ENCODE measurements at places on chromosomes 16 and 17. TPM values are rescaled to one million over a fixed set of nuclear protein-coding genes. Genes with fewer than 3 reads are reported as not detected.

Gene ADCY7
- 10.5 TPM for total RNA-seq

Gene SLC16A13
- 4.7 TPM for total RNA-seq

Gene PLLP
- total RNA-seq = 2.1 TPM

Gene CACNG5
- 3.3 TPM for total RNA-seq

Gene ZPBP2
- not detected for total RNA-seq

Gene SRCIN1
- 1.3 TPM for total RNA-seq

Gene CDH5
- total RNA-seq = not detected

- no peaks in the 10 kb centered on the region for H3K36me3 ChIP-seq
- peak; percentile 19 for DNase-seq
- H3K4me3 ChIP-seq = no peak overlapping the region
- no peak overlapping the region for H3K27ac ChIP-seq
- H3K27me3 ChIP-seq = no peaks in the 10 kb centered on the region
Measured at GRCh38 chr16:7440886-7441400, 108.3 kb downstream of the RBFOX1 start.

- no peaks in the 10 kb centered on the region for H3K36me3 ChIP-seq
- no peak for DNase-seq
- no peaks in the 10 kb centered on the region for H3K4me1 ChIP-seq
- no peak overlapping the region for H3K4me3 ChIP-seq
- H3K27ac ChIP-seq = no peak overlapping the region
- no peaks in the 10 kb centered on the region for H3K27me3 ChIP-seq
Measured at GRCh38 chr17:19718041-19718612, 1.7 kb upstream of the SLC47A2 start.

DNA sequence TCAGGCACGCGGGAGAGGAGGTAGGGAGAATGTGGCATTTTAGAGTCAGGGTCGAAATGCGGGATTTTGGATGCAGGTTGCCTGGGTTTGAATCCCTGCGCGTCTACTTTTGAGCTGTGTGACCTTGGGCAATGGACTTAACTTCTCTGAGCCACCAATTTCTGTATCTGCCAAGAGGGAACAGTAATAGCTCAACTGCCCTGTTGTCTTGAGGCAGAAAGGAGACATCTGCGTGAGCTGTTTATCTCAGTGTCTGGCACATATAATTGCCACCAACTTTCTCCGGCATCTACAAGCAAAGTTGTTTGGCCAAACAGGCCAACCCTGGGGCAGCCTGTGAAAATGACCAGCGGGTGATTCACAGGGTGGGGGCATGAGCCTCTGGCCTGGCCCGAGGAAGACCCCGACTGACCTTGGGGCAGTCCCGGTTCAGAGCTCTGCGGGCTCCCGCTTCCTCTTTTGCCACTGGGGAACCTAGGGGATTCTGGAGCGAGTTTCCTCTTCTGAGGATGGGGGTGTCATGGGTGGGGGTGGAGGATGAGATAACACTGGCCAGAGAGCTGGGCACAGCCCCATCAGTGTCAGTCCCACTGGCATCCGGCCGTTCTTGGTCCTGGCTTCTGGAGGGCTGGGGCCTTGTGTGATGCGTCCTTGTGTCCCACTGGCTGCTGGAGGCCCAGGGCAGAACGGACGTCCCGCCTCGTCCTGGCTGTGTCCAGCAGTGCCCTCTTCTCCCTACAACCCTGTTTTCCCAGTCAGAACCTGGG, 1.3 kb downstream of the SNN start:
- no peaks in the 10 kb centered on the region for H3K36me3 ChIP-seq
- H3K27ac ChIP-seq = no peak overlapping the region
- H3K27me3 ChIP-seq = 0 out of 2 replicates have a peak, but pooled peaks cover 3% of the 10 kb centered on the region
- DNase-seq = peak; percentile 25
- H3K4me1 ChIP-seq = peaks cover 29% of the 10 kb centered on the region

DNA sequence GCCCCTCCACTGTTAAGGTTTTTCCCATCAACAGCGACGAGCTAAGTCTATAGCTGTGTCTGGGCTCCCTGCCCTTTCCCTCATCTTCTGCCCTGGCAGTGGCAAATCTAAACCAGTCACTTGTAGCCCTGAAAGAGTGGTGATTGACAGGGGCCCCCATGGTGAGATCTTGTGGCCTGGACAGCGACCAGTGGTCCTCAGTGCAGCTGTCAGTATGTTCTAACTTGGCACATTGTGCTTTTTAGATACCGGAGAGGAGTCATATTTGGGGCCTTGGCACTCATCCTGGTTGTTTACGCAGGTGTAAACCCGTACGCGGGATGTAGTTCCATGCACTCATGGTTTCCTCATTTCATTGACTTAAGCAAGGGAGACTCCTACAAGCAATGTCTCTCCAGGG, 57.5 kb upstream of the ARHGAP44 start:
- H3K27me3 ChIP-seq = no peaks in the 10 kb centered on the region
- no peak overlapping the region for H3K27ac ChIP-seq
- H3K4me1 ChIP-seq = peaks cover 5% of the 10 kb centered on the region
- no peak for DNase-seq

DNA sequence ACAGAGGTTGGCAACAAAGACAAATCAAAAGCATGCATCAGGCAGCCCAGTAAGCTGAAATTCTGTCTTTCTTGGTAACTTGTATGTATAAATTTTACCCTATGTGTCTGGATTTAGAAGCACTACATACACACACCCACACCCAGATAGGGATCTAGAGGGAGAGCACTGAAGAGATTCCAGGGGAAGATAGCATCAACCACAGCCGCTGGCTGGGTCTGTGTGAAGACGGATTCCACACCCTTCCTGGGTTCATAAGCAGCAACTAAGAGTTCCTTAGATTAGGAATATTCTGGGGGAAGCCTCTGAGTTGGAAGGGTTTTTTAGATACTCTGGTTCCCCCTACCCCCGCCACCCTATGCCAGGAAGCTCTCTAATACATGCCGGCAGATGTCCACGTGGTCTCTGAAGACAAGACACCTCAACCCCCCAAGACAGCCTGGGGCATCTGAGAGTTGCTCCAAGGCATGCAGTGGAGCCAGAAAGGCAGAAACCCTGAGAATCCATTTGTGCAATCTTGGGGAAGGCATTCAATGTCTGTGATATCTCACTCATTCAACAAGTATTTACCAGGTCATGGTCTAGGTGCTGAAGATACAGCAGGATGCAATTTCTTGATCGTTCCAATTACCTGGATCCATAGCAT, 86.4 kb downstream of the NOG start:
- no peak overlapping the region for H3K4me3 ChIP-seq
- peaks cover 57% of the 10 kb centered on the region for H3K27me3 ChIP-seq
- no peaks in the 10 kb centered on the region for H3K4me1 ChIP-seq
- no peak overlapping the region for H3K27ac ChIP-seq

DNA sequence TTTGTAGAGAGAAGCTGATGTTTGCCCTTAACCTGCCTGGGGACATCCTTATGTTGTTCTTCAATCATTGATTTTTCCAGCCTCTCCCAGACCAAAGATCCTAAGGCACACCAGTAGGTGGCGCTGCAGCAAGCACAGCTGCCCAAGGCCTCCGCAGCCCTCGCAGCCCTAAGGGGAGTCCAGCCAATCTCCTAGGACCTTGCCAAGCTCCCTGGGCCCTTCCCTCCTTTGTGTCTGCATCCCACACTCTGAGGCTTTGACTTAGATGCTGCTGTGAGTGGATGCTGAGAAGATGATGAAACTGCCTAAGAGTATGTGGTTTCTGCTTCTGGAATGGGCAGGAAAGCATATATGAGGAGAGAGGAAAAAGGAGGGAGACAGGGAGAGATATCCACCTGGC, 47.1 kb downstream of the SPACA3 start:
- no peak overlapping the region for H3K4me3 ChIP-seq
- peak; percentile 80 for DNase-seq
- H3K27me3 ChIP-seq = no peaks in the 10 kb centered on the region

DNA sequence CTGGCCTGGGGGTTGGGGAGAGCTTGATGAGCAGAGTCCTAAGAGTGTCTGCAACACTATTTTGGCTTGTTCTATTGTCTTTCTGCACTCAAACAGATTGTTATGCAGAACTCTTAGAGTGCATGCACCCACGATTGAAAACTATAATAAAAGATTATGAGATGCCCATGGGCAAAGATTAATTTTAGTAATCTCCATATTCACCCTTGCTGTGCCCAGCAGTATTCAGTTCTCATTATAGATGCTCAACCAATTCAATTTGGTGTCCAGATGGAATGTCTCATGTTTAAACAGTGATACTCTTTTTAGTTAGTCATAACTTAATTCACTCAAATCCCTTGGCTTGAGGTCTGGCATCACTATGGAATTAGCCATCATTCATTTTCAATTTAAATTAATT, 952.5 kb downstream of the CDH8 start:
- H3K4me1 ChIP-seq = no peaks in the 10 kb centered on the region
- H3K4me3 ChIP-seq = no peak overlapping the region
- no peak for DNase-seq
- H3K36me3 ChIP-seq = no peaks in the 10 kb centered on the region

DNA sequence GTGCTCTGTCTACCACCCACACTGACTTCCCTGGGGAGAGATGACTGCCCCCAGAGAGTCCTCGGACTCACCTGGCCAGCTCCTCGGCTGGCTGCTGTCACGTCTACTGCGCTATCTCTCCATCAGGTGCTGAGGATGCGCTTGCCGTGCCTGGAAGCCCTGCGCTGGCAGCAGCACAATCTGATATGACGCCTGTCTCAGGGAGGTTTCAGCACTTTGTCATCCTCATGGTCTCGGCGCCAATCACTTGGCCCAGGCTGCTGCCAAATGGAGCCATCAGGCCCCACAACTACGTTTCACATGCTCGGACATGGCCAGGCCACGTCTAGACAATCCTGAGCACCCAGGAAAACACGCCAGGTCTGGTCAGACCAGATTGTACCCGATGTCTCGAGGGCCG, 46.7 kb downstream of the FOXL1 start:
- no peak for DNase-seq
- H3K36me3 ChIP-seq = no peaks in the 10 kb centered on the region
- no peaks in the 10 kb centered on the region for H3K27me3 ChIP-seq

DNA sequence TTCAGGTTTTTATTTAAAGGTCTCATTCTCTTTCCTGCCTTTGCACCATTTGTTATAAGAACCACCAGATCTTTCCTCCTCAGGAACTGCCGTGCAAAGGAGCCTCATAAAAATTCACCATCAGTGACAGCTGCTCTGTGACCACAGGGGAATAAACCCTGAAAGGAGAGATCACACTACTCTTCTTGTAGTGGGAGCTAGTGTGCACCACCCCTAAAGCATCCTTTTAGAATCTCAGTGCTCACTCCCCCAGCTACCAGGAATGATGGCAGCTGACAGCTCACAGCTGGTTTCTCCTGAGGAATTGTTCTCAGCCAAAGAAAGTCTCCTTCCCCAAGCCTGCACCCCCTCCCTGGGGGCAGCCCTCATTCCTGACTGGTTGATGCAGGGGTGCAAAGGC, 18.7 kb downstream of the VAT1L start:
- H3K36me3 ChIP-seq = no peaks in the 10 kb centered on the region
- H3K27ac ChIP-seq = no peak overlapping the region
- H3K4me3 ChIP-seq = no peak overlapping the region
- no peaks in the 10 kb centered on the region for H3K4me1 ChIP-seq

- no peaks in the 10 kb centered on the region for H3K36me3 ChIP-seq
- H3K4me1 ChIP-seq = no peaks in the 10 kb centered on the region
- H3K4me3 ChIP-seq = no peak overlapping the region
- H3K27me3 ChIP-seq = no peaks in the 10 kb centered on the region
- DNase-seq = no peak
Measured at GRCh38 chr17:12536021-12536420, 129.7 kb upstream of the MYOCD start.

- peaks cover 12% of the 10 kb centered on the region for H3K4me1 ChIP-seq
- no peaks in the 10 kb centered on the region for H3K27me3 ChIP-seq
- no peak overlapping the region for H3K4me3 ChIP-seq
- no peak for DNase-seq
Measured at GRCh38 chr17:21193031-21193430, 20.9 kb downstream of the TMEM11 start.

DNA sequence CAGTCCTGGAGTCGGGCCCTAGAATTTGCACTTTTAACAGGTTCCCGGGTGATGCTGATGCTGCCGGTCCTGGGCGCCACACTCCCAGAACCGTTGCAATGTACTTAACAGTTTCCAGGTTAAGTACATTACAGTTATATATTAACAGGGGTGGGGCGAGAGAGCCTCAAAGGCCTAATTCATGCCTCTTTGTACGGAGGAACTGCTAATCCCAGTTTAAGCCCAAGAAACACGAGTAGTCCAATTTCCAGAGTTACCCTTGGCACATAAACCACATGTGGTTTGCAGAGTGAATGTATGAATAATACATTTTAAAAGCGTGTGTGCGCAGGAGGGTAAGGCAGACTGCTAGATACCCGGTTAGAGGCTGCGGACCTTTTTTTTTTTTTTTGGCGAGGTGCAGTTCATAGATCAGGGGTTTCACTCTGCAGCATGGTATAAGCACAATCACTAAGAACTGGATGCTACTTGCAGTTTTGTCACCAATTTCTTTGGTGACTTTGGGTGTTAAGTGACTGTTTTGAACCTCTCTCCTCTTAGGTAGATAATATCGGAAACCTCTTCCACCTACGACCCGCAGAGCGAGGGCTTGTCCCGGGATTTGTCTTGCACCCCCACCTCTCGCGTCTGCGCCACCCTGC, 713 bp downstream of the COX11 start:
- H3K4me1 ChIP-seq = peaks cover 12% of the 10 kb centered on the region
- peaks cover 6% of the 10 kb centered on the region for H3K36me3 ChIP-seq
- peak overlapping the region; percentile 72 for H3K27ac ChIP-seq
- H3K4me3 ChIP-seq = peak overlapping the region; percentile 97

DNA sequence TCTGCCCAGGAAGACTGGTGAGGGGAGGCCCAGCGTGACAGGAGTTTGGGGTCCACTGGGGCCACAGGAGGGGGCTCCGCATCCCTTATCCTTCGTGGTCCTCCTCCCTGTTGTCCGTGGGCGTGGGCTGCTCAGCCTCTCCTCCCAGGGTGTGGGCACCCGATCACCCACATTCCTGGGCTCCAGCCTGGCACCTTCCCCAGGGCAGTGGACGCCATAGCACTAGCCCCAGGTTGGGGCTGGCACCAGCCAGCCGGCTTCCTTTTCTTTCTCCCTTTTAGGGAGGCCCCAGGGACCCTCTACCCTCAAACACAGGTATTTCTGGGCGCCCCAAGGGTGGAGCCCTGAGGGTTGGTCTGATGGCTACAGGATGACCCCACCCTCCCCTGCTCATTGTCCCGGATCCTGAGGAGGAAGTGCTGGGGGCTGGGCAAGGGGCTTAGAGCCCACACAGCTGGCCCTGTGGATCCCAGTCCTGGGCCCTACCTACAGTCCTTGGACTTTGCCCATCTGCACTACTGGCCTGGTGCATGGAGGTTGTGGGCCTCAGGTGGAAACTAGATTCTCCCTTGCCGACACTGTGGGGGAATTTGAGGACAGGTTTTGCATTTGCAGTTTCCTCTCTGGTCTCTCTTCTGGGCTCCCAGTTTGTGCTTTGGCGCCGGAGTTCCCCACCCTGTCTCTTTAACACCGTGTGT, 1.1 kb downstream of the KIF1C start:
- H3K4me1 ChIP-seq = peaks cover 19% of the 10 kb centered on the region
- peak; percentile 51 for DNase-seq
- H3K4me3 ChIP-seq = peak overlapping the region; percentile 94
- H3K27ac ChIP-seq = peak overlapping the region; percentile 32
- H3K27me3 ChIP-seq = peaks cover 11% of the 10 kb centered on the region

DNA sequence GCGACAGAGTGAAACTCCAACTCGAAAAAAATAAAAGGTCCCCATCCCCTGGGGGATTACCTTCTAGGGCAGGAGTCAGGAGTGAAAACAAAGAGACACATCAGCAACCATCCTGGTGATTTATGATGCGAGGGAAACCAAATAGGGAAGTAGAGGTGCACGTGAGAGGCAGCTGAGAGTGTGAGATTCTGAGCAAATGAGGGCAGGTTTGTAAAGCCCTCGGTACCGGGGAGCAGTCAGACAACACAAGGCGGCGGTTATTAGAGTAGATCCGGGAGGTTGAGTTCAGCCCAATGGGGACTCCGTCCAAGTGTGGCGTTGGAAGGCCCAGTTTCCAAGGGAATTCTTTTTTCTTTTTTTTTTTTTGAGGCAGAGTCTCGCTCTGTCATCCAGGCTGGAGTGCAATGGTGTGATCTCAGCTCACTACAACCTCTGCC, 7.4 kb upstream of the ARMC7 start:
- H3K4me3 ChIP-seq = no peak overlapping the region
- no peak overlapping the region for H3K27ac ChIP-seq
- H3K36me3 ChIP-seq = no peaks in the 10 kb centered on the region
- H3K27me3 ChIP-seq = no peaks in the 10 kb centered on the region

All from GM23338 (cell line).